ENCODE measurements at places on chromosomes 4 and X.
A peak's percentile ranks its signal among the peaks of the same experiment; 100 is the strongest.

DNA sequence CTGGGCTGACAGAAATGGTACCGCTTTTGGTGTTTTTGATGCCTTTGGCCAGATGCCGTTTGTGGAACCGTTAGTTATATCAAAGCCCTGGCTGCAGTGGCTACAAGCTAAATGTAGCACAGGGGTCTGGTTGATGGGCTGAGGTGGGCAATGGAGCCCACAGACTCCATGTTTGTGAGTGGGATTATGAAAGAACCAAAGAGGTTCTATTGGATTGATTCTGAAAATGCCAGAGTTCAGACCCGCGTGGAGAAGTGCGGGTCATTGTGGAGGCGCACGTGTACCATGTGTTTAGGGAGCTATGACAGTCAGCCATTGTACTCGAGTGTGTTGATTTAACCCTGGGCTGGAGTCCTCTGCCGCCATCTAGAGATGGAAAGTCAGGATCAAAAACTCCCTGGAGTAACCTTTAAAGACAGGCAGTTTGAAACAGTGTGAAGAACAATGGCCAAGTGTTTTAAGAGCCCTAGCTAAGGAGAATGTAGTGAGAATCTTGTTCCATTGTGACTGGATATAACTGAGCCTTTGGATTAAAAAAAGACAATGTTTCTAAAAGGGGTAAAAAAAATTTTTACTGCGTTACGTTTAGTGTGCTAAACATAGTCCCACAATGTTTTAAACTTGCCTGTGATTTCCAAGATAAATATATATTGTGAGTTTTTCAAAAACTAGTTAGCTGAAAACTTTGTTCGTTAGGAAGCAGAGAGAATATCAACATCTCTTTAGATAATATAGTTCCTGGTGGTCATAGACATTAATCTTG is 12.7 kb downstream of the ART3 start:
- DNase-seq = peak; percentile 7

- no peak for DNase-seq
Observed at GRCh38 chrX:147957291-147957690, 23.8 kb upstream of the FMR1NB start.

DNA sequence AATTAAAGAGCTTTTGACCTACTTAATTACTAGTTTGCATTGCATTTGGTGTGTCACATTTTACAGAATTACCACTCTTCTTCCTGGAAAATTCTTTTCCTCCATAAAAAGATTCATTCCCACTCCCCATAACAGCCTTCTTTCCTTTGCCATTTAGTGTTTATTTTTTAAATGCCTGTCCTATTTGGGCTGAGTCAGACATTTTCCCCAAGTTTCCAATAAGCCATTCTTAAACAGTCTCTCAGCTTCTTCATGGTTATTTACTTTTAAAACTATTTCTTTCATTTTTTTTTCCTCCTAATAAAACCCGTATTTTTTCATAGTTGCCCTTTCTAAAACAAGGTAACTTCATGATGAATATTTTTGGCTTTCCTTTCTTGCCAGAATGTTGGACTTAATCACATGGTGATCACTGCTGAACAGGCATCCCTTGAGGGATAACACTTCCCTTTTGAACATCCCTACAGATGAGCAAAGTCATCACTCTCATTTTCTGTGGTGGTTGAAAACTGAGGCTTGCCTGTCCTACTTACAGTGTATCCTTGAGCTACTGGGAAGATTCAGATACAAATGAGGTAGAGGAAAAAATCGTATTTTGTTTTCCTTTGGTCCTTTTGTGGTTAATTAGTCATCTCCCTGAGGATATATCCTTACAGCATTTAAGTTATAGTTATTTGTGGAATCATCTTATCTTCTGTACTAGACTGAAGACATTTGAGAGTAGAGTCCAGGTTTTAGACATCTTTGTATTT is 520.5 kb upstream of the NR3C2 start:
- DNase-seq = peak; percentile 3

- no peak for DNase-seq
Observed at GRCh38 chr4:140869446-140869845, 113.3 kb upstream of the TBC1D9 start.

- no peak for DNase-seq
Observed at GRCh38 chr4:151315212-151315886, 10.1 kb downstream of the SH3D19 start.

DNA sequence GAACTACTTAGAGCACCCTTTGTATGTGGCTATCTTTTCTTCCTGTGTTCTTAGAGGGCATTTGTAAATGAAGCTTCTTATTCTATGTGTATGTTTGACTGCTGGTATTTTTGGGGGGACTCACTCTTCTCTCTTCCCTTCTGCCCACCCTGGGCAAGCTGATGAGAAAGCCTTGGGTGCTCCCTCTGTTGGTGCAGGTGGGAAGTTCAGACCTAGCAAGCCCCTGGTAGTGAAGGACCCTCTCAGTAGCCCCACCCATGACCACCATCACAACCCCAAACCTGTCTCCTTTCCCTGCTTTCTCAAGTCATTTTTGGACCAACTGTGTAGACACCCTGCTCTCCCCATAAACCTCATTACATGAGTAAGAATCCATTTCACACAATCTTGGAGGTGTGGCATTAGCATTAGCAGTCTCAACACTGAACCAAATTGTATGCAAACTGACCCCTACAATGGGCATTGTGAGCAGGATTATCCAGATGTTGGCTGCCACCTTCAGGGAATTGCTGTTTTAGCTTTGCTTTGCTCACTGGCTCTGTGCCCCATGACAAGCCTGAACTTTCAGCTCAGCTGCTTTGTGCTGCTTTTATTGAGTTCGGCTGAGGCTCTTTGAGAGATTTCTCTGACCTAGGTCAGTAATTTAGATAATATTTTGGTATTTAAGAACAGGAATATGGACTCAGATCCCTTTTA is 27.9 kb downstream of the TRIM61 start:
- no peak for DNase-seq

GRCh38 chrX:44871114-44871645 is 1.8 kb upstream of the KDM6A start:
- no peak for DNase-seq

GRCh38 chrX:149518236-149518635 is 13.1 kb upstream of the IDS start:
- no peak for DNase-seq

DNA sequence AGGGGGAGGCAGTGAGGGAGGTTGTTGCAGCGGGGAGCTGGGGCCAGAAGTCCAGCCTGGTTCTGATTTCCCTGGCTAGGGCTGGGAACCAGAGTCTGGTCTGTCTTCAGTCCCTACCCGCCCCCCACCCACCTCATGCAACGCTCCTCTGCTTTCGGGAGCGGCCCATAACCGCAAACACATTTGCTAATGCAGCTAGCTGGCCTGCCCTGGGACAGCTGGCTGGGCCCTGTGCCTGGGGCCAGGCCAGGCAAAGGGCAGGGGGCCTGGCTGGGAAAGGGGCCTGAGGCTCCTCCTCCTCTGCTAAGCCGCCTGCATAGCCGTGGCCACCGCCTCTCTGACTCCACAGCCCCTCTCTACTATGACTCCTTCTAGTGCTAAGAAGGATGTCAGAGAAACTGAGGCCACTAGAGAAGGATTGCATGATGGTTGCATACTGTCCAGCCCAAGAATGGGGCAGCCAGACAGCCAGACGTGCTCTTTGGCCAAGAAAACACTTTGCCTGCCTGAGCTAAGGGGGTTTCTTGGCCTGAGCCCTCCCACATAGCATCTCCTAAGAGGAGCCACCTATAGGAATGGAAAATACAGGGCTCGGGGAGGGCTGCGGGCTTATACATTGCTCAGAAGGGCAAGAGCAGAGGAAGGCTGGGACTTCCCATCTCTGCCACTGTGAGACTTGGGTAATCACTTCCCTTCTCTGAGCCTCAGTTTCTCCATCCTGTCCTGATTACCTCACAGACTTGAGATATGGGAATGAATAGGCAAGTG is 76.9 kb downstream of the PJA1 start:
- DNase-seq = no peak

GRCh38 chr4:22487328-22487727 is 28.5 kb downstream of the ADGRA3 start:
- DNase-seq = no peak

GRCh38 chr4:14180983-14181601 is 553.6 kb upstream of the BOD1L1 start:
- DNase-seq = no peak

DNA sequence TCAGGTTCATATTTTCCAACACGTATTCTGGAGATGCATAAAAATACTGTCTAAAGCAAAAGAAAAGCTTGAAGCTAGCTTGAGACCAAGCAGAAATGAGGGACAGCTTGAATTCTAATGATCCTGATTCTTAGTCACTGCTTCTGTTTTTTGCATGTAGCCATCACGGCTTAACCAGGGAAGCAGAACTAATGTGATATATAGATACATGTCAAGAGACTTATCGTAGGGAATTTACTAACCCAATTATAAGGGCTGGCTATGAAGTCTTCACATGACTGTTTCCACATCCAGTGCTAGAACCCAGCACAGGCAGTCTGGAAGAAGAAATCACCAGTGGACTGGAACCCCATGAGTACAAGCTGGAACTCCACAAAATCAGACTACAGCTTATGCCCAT is 85.2 kb upstream of the SLIT2 start:
- DNase-seq = no peak

All from fibroblast of skin of left biceps (primary cell).